PC-9 (cell line): ENCODE measurements at places on chromosomes 7 and 10. TPM values are rescaled to one million over a fixed set of nuclear protein-coding genes. Genes with fewer than 3 reads are reported as not detected.
A peak's percentile ranks its signal among the peaks of the same experiment; 100 is the strongest.

The ZSCAN21 gene
- total RNA-seq = 8.9 and 9.7 TPM in 2 replicates

The MSMB gene
- not detected in 2 replicates for total RNA-seq

The ZNF735 gene
- not detected in 2 replicates for total RNA-seq

The AQP1 gene
- 4.0 and 4.8 TPM in 2 replicates for total RNA-seq

The RBP3 gene
- total RNA-seq = not detected in 2 replicates

The CALML5 gene
- 3.0 and 6.3 TPM in 2 replicates for total RNA-seq

DNA sequence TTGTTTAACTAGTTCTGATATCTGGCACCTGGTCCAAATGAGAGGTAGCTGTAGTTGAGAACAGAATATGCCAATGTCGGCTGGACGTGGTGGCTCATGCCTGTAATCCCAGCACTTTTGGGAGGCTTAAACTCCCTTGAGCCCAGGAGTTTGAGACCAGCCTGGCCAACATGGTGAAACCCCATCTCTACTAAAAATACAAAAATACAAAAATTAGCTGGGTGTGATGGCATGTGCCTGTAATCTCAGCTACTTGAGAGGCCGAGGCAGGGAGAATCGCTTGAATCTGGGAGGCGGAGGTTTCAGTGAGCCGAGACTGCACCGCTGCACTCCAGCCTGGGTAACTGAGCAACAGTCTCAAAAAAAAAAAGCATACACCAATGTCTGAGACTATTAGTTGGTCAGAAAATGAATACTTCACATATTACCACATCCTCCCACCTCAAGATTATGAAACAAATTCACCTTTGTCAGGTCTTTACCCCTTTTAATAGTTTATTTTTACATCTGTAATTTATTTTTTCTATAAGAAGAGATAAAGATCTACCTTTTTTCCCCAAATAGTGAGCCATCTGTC, 38.8 kb downstream of the EPC1 start:
- DNase-seq = no peak

- no peak for DNase-seq
Measured at GRCh38 chr7:52413051-52413450, 622.4 kb upstream of the POM121L12 start.

DNA sequence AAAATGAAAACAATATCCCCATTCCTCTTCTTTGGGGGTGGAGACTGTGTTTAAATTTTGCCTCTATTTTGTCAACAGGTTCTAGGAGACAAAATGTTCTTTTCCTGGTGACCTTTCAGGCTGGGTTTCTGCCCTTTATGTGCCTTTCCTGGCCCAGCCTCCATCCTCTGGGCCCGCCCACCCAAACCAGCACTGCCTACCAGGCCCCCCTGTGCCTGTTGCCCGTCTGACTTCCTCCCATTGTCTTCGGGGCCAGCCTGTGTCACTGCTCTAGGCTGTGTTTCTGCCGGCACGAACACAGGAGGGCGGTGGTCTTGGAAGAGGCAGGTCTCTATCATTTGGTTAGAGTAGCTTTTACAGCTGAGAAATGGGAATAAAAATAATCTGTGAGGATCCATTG, 13.9 kb downstream of the TSPAN14 start:
- DNase-seq = peak; percentile 63

GRCh38 chr10:24879861-24880260, 72.5 kb downstream of the PRTFDC1 start:
- DNase-seq = no peak

DNA sequence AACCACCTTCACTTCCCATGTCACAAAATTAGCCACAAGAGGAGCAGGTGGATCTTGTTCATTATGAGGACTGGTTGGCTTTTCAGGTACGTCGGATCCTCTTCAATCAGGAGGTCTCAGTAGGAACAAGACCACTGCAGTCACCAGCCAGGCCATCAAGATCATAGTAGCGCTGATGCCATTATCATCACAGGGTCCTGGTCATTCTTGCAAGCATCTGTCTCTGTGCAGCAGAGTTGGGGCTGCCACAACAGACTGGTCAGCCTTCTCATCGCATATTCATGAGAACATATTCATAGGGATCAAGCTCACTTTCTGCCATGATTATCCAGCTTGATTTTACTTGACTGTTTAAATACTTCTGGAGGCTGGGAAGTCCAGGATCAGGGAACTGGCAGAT, 67.1 kb downstream of the ADCYAP1R1 start:
- DNase-seq = no peak

DNA sequence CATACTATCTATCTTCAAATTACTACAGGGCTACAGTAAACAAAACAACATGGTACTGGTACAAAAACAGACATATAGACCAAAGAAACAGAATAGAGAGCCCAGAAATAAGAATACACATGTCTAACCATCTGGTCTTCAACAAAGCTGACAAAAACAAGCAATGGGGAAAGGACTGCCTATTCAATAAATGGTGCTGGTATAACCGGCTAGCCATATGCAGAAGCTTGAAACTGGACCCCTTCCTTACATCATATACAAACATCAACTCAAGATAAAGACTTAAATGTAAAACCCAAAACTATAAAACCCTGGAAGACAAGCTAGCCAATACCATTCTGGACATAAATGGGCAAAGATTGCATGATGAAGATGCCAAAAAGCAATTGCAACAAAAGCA, 1143.7 kb downstream of the DNAJB9 start:
- DNase-seq = no peak

- DNase-seq = no peak
Measured at GRCh38 chr7:4234886-4235285, 447.2 kb upstream of the FOXK1 start.

- no peak for DNase-seq
Measured at GRCh38 chr10:13072339-13072738, 27.6 kb upstream of the OPTN start.

DNA sequence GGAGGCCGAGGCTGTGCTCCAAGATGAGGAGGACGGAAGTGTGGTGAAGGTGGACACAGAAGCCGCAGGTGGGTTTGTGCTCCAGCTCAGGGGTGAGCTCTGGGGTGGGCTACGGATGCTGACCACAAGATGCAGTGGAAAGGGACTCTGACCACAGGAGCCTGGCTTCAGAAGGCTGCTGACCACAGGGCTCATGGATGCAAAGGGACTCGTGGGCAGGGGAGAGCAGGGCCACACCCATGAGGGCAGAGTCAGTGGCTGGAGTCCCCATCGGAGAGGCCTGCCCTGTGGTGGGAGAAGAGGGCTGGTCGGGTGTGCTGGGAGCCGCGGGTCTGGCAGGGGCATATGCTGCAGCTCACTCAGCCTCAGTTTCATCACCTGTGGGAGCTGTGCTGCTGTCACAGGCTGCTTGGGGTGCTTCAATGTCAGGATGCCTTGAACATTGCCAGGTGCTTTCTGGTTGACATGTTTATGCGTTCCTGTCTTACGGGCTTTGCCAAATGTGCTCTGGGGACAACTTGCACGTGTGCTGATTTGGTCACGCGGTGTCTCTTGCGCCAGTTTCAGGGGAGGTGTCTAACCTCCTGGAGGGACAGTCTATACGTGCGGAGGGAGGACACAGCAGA, 13.7 kb downstream of the SCART1 start:
- no peak for DNase-seq

DNA sequence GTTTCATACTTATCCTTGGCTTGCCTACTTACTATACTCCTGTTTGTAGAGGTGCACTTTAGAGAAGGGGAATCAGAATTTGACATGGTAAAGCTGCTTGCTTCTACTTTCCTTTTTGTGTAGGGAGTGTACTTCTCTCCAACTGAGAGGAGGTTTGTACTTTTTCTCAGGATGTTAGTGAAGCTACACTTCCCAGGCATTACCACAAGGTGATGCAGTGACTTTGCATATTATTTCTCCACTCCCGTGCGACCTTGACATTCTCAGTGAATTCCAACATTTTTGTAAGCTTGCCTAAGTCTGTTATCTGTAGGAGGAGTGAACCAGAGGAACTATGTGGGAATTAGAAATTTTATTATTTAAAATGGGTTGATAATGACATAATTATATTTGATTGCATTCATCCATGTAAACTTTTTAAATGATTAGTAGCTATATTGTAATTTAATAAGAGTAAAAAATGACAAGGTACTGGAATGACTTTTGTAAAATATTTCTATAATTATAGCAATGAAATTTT, 5.2 kb downstream of the TAX1BP1 start:
- peak; percentile 82 for DNase-seq

DNA sequence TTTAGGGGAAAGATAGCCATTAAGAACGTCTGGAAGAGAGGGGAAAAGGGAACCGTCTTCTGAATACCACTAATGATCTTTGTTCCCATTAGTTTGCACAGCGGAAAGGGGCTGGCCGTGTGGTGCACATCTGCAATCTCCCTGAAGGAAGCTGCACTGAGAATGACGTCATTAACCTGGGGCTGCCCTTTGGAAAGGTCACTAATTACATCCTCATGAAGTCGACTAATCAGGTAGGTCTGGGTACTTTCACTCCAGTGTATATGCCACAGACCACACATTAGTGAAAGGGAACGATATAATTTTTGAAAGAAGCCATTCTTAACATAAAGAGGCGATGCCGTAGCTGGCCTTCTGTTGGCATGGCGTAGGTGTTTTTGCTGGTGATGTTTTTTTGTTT, 74.3 kb upstream of the PDCD4 start:
- no peak for DNase-seq

- DNase-seq = no peak
Measured at GRCh38 chr10:59499460-59499859, 137.1 kb upstream of the FAM13C start.

- peak; percentile 46 for DNase-seq
Measured at GRCh38 chr7:148987751-148988512, 40.4 kb downstream of the PDIA4 start.

GRCh38 chr7:1919539-1920265, 249.6 kb downstream of the ELFN1 start:
- no peak for DNase-seq

DNA sequence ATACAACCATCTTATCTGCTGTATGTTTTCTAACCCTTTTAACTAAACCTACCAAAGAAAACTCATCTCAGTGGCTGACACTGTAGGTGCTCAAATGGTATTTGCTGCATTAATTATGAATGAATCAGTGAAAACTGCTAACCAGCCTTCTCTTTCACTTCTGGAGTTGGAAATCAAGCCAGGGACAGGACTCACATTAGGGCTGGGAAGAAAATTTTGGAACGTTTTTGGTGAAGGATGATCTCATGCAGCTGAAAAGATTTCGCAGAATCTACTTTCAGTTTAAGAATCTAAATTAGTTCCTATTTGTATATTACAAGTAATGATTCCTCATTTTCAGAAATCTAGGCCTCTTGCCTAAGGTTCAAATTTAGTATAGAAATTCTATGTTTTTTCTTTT, 12.9 kb downstream of the MTPN start:
- no peak for DNase-seq

- no peak for DNase-seq
Measured at GRCh38 chr7:96397936-96398598, 76.2 kb upstream of the SLC25A13 start.

- DNase-seq = no peak
Measured at GRCh38 chr10:61984803-61985418, 83.4 kb downstream of the ARID5B start.

GRCh38 chr7:158017111-158018097, 570.2 kb downstream of the PTPRN2 start:
- DNase-seq = no peak

DNA sequence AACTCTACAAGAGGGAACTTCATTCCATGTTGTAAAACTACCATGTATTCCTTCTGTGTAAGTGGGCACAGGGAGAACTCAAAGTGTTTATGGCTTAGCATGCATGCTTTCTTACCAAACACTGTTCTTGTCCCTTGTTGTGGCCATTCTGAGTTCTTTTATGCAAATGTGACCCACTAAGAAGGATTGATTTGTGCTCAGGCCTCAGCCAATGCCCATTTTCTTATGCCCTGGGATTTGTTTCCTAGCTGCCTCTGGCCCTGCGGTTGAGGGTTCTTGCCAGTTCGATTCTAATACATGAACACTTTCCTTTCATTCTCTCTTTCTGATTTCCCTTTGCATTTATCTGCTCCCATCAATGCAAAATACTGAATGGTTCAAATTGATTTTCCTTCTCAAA, 316.7 kb downstream of the NRG3 start:
- no peak for DNase-seq

GRCh38 chr10:60604342-60604741, 173.9 kb upstream of the CDK1 start:
- DNase-seq = no peak

- no peak for DNase-seq
Measured at GRCh38 chr10:71887743-71888142, 36.7 kb upstream of the PSAP start.

GRCh38 chr7:105487579-105488571, 34.2 kb downstream of the PUS7 start:
- peak; percentile 6 for DNase-seq

DNA sequence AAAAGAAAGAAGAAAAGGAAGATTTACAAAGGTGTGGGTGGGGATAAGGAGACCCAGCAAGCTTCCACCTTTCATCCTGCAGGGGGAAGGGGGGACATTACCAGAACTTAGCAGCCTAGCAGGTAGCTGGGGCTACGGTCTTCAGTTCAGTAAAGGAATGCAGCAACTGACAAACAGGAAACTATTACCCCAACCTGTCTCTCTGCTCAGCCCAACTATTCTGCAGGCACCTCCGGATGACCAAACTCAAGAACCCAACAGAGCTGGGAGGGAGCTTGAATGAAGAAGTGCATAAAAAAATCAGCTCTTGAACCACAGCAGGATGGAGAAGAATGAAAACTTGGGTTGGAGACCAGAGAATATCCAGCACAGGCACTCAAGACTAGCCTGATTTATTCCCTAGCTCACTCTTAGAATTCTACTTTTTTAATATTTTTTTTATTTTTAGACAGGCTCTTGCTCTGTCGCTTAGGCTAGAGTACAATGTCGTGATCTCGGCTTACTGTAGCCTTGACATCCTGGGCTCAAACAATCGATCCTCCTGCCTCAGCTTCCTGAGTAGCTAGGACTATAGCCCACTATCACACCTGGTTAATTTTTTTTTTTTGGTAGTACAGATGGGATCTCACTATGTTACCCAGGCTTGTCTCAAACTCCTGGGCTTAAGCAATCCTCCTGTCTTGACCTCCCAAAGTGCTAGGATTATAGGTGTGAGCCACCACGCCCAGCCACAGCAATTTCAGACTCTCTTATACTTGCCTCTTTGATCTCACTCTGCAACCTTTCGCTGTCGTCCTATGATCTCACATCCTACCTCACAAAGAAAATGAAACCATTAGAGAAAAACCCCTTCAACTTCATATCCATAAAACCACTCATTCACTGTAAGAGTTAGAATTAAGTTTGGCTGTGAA, 18.5 kb upstream of the C10orf67 start:
- DNase-seq = no peak

- DNase-seq = no peak
Measured at GRCh38 chr7:155963771-155964195, 151.5 kb upstream of the SHH start.
